Urothelium cell line (cell line): ENCODE measurements at places on chromosomes 3 and 15.

- no peak for DNase-seq
Observed at GRCh38 chr15:62474771-62475124, 309.7 kb upstream of the C2CD4B start.

DNA sequence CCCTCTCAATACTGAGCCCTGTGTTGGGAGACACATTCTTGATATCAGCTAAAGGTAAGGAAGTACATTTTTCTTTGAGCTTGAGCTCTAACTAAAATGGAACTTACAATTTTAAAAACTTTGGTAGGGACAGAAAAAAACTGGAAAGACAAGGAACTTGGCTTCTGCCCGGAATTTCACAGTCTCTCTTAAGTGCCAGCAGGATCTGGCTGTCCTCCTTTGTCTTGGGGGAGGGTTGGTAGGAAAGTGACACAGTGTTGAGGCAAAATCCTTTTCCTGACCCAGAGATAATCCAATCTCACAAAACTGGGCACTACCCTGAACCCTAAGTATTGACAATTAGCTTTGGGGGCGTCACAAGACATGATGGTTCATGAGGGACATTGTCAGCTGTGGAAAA is 45.3 kb downstream of the ZPLD1 start:
- no peak for DNase-seq

- DNase-seq, result no peak
Observed at GRCh38 chr15:99994849-99995248, 261.6 kb upstream of the LYSMD4 start.

DNA sequence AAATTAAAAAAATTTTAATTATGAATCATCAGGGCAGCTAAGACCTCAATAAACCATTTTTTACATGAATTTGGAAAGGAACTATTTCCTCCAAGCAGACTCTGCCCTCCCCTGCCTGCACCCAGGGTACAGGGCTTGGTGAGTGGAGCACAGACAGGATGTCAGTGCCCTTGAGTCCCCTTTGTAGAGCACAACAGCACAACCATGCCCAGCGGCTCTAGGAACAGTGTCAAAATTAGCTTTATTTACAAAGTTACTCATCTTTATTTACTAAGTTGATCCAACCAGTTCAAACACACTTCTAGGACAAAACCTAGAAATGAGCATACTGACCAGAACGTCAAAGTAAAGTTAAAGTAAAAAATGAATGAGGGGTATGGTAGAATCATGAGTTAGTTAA is 90.6 kb upstream of the TSC22D2 start:
- no peak for DNase-seq

GRCh38 chr3:152040319-152040718 is 166.9 kb downstream of the SUCNR1 start:
- no peak for DNase-seq

GRCh38 chr3:23776352-23776891 is 29.3 kb upstream of the UBE2E1 start:
- DNase-seq, result no peak

GRCh38 chr15:58748040-58748851 is 1.3 kb downstream of the ADAM10 start:
- no peak for DNase-seq

DNA sequence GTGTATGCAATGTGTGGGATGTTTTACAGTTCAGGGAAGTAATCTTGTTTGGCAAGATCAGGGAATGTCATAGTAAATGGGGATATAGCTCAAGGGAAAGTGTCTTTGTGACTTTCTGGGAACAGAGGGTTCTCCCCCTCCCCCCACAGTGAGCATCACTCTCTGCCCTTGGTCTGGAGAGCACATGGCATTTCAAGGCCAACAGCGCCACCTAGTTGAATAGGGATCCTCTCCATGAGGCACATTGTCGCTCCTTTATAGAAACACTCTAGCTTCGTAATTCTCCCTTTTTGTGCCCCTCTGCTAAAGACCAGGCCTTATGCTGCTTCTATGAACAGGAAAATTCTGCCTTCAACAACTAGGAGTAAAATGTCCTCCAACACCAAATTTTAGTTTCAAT is 37.1 kb upstream of the ARNT2 start:
- DNase-seq, result peak; percentile 11

DNA sequence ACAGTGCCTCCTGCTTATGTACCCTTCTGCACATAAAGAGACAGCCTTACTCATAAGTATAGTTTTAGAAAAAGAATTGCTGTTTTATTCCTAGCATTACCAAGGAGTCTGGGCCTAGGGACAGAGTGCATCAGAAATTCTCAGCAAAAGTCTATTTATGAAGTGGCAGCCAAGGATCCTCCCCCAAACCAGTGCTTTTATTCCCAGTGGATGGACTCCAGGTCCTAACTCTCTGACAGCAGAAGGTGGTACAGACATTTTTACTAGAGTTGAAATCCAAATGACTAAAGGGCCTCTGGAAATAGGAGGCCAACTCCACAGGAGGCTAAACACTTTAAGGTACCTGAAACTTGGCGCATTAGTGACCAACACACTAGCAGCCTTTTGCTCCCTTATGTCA is 407.2 kb upstream of the TPRG1 start:
- DNase-seq, result no peak

GRCh38 chr3:13796701-13797460 is 83.0 kb downstream of the WNT7A start:
- DNase-seq, result no peak

DNA sequence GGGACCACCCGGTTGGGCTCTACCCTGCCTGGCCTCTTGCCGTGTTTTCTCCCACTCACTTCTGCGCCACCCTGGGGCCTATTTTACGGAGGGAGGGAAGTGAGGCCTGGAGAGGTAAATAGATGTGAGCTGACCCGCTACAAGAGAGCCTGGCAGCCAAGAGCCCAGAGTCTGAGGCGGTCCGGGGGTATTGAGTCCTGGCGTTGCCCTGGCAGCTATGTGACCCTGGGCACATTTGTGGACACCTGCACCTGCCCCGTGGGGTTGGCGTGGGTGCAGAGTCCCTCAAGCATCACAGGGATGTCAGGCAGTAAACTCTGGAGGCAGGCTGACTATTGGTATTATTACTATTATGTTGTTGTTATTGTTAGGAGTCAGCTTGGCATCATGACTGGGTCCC is 85.7 kb downstream of the FBLN2 start:
- no peak for DNase-seq

DNA sequence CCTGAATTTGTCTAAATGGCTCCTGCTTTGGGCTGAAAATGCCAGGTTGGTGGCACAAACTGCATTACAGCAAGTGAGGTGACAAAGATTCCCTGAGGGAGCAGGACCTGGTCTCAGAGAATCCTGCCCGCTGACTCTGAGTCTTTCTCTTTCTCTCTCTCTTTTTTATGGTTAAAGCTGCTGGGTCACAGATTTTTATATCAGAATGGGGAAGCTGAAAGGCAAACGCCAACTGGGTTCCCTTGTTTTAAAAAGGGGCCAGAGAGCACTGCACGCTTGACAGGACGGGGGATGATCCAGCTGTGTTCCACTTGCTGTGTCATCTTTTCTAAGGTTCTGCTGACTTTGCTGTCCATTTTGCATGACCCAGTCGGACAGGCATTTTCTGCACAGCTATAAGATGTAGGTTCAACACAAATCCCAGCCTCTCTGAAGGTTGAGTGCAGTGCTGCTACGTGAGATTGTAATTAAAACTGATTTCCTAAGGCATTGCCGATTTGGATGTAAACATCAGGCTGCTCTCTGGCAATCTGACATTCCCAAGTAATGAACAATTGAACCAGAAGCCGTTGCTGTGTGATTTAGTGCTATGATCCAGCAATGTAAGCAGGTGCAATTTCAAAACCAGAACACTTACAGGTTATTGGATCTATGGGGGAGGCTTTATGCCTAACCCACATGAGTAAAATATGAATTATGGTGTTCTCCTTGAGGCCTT is 25.8 kb downstream of the ARHGEF3 start:
- no peak for DNase-seq

DNA sequence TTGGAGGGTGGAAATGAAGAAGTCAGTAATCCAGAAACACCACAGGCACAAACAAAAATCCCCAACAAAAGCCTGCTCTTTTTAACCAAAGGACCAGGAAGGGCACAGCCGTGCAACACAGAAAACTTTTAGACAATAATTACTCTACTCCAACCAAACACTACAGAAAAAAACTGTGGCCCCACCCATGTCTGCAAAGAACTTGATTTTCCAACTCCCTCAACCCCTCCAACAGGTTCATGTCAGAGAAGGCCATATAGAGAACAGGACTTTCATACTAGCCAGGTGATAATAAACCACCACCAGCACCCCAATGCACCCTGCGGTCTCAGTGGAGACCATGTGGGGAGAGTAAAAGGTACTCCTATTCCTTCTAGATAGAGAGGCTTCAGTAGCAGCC is 16.8 kb downstream of the PHC3 start:
- no peak for DNase-seq

- DNase-seq, result no peak
Observed at GRCh38 chr3:112829046-112829445, 17.6 kb downstream of the CD200R1L start.

DNA sequence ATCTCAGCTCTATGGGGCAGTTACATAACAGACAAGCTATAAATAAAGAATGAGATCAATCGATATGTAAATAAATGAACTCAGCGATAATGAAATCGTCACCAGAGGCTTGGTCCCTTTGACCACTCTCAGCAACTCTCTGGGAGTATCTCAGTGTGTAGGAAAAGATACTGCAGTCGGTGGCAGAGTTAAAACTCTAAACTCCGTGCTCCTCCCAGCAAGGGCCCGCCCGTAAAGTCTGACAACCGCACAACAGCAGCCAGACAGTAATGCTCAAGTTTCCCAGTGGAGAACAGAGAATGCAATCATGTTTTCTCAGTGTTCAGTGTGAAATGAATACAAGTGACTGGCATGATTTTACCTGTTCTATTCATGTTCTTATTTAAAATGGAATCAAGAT is 28.3 kb upstream of the IGF1R start:
- peak; percentile 30 for DNase-seq

DNA sequence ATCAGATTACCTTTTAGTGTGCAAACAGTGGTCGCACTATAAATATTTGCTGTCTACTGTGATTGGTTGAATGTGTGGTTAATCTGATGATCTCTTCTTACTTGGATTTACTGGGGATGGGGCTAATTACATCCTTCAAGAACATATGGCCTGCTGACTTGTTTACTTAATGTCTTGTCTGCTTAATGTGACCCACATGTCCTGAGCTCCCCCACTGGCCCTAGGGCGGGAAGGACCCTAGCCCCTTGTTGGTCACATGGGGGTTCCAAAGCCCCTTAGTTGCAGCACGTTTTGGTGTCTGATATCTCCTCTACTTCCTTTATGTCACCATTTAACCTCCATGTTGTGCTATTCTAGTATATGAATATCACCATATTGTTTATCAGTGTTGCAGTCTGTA is 17.8 kb upstream of the P2RY12 start:
- no peak for DNase-seq

GRCh38 chr15:50138391-50138790 is 19.4 kb upstream of the ATP8B4 start:
- DNase-seq, result no peak

GRCh38 chr15:79136434-79137046 is 46.0 kb upstream of the RASGRF1 start:
- DNase-seq, result no peak

- DNase-seq, result peak; percentile 72
Observed at GRCh38 chr3:185825639-185826481, 1.0 kb upstream of the IGF2BP2 start.

DNA sequence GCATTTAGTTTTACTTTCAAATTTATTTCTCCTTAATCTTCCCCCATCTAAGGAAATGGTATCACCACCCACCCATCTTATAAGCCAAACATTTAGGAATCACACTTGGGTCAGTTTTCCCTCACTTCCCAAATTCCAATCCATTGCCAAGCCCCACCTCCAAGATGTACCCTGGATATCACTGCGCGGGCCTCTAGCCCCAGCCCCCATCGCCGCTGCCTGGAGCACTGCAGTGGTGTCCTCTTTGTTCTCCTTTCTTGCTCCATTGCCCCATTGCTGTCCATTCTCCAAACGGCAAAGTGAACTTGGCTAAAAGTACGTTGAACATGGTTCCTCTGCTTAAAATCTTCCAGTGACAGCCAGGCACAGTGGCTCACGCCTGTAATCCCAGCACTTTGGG is 267.8 kb downstream of the SHOX2 start:
- no peak for DNase-seq

- no peak for DNase-seq
Observed at GRCh38 chr3:69871868-69872267, 127.7 kb upstream of the SAMMSON start.

- no peak for DNase-seq
Observed at GRCh38 chr3:160607826-160608225, 42.5 kb upstream of the KPNA4 start.

- DNase-seq, result no peak
Observed at GRCh38 chr3:45309876-45310275, 78.5 kb upstream of the LARS2 start.

DNA sequence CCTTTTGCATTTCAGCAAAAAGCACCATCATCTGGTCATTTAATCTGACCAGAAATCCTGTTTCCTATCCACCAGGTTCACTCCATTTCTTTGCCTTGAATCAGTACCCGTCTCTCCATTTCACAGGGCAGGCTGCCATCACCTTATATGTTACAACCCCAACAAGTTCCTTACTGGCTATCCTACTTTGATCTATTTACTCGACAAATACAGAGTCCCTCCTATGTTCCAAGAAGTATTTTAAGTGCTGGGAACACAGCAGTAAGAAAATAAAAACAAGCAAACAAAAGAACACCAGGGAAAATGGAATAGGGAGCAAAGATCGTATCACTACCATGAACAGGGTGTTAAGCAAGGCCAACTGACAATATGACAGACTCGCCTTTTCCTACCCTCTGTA is 295.2 kb upstream of the WNT5A start:
- no peak for DNase-seq

GRCh38 chr3:128923576-128923975 is 44.2 kb downstream of the ACAD9 start:
- no peak for DNase-seq

GRCh38 chr3:65245133-65246063 is 557.6 kb upstream of the ADAMTS9 start:
- no peak for DNase-seq

DNA sequence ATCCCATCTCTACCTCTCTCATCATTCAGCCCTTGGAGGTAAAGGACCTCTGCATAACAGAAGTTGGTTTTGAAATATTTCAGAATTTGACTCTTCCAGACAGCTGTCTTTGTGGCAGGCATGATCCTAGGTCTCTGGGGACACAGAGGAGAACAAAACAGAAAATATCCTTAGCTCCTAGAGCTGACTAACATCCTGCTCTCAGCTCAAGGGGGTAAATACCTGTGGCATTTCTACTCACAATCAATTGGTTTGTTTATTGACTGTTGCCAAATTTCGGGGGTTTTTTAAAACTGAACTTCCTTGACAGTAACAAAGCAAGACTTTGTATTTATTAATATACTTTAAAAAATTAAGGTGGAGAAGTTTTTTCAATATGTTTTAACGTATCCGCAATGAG is 78.8 kb downstream of the EOMES start:
- no peak for DNase-seq

DNA sequence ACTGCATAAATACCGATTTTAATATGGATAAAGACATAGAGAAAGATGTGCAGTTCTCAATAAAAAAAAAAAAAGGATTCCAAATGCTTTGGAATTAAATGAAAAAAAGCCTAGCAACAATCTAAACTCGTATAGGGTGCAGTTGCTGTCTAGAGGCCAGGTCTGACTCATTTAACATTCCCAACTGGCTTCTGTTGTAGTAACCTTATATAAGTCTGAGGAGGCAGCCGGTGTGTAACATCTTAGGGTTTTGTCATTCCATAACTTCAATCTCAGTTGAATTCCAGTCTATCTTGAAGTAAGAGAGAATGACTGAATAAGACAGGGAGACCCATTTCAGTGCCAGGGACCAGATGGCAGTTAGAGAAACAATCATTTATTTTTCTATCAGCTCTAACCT is 6.5 kb downstream of the PDCD10 start:
- no peak for DNase-seq

- no peak for DNase-seq
Observed at GRCh38 chr3:116614795-116615362, 94.7 kb upstream of the TUSC7 start.
